Ovary (tissue), 10 donors: ENCODE measurements at places on chromosomes 1 and 21. TPM values are rescaled to one million over a fixed set of nuclear protein-coding genes. Genes with fewer than 3 reads are reported as not detected.

The SLC44A5 gene
- total RNA-seq: 2.2 TPM

The INPP5B gene
- 33.7 TPM for total RNA-seq

The FAM151A gene
- not detected for total RNA-seq

The CHD1L gene
- total RNA-seq: 16.8 TPM

The CFAP45 gene
- 2.9 TPM for total RNA-seq

The PTAFR gene
- 1.3 TPM for total RNA-seq

The ADCY10 gene
- 0.12 TPM for total RNA-seq

The ATP8B2 gene
- 59.7 TPM for total RNA-seq

The CSF1 gene
- total RNA-seq: 44.3 TPM

The SPTA1 gene
- total RNA-seq: 0.12 TPM

The FCRL2 gene
- not detected for total RNA-seq

The SHE gene
- total RNA-seq: 9.0 TPM

The LCE1E gene
- not detected for total RNA-seq

The EDN2 gene
- total RNA-seq: not detected

The PLEKHA6 gene
- 20.5 TPM for total RNA-seq

The SLC1A7 gene
- total RNA-seq: not detected

The S100A13 gene
- total RNA-seq: 103 TPM
